ENCODE measurements at places on chromosomes 1 and 21.

GRCh38 chr1:205456383-205456867, 580 bp upstream of the BLACAT1 start:
- DNase-seq = no peak

DNA sequence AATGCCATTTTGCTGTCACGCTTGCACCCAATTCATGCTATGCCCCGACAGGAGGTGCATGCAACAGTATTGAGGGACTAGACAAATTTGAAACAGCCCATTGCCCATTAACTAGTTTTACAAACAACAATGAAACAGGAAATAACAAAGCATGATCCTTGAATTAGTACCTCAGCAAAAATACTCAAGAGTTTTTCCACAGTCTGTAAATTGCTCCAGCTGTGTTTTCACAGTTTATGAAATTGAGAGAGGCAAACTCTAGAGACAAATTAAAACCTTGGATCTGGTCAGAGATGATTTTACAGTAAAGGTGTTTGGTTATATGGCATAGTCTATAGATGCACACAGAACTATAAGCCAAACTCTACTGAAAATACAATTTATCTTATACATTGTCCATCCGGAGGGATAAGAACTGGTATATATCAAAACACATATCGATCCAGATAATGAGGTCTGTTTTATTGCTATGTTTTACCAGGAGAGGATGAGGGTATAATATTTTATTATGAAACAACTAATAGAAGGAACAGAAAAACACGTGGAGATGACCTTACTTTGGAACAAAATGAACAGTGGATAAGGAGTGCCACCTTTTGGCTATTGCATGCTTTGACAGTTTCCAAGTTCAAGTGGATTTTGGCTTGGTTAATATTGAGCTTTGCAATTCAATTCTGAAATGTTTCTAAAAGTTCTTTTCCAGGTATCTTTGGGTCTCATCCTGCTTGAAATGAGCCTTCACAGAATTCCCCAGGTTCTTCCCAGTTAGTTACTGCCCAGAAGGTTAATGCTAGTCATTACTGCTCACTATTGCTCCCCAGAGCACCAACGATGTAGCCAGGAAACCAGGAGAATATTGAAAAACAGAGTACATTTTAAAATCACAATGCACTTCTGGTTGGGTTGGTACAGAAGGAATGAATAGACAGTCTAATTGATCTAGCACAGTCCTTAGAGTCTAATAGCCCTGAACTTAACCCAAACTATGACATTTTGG, 45.7 kb downstream of the ZC3H11B start:
- DNase-seq = no peak

DNA sequence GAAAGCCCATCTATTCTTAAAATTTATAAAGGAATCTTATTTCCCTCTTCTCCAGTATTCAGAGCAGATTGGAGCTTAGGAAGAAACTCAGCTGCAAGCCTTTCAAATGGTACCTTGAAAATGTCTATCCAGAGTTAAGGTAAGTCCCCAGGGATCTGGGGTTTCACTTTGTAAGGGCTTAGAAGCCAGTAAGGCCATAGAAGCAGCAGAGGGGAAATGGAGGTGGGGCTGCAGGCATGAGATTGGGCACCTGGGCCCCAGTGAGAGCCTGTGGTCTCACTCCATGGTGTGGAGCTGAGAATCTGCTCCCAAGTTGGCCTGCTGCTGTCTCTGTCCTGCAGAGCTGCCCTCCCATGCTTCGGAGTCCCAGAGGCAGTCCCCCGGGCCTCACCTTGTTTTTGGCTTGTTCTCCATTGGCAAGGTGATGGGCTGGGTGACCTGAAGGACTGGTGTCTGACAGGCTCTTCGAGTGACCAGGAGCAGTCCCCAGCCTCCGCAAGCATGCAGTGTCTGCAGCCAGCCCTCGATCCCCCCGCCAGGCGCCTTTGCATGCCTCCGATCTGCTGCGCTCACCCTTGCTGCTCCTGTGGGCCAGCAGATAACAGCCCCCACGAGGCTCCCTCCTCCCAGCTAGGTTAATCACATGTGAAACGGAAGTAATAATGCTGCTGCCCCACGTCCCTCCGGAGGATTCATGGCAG, 163.1 kb downstream of the PGBD5 start:
- DNase-seq = no peak

DNA sequence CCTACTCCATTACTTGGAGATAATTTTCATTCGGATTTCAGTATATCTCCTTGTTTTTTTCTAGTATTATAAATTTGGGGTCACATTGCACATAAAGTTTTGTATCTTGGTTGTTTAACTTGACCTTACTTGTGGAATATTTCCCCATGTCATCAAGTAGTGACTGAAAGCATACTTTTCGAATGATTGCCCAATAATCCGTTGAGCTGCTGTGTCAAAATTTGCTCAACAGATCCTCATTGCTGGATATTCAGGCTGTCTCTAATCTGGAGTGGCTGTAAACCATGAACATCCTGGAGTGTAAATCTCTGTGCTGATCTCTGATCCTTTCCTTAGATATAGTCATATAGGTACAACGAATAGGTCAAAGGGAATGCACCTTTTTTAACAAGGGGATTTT, 4.9 kb downstream of the NIPAL3 start:
- no peak for DNase-seq

DNA sequence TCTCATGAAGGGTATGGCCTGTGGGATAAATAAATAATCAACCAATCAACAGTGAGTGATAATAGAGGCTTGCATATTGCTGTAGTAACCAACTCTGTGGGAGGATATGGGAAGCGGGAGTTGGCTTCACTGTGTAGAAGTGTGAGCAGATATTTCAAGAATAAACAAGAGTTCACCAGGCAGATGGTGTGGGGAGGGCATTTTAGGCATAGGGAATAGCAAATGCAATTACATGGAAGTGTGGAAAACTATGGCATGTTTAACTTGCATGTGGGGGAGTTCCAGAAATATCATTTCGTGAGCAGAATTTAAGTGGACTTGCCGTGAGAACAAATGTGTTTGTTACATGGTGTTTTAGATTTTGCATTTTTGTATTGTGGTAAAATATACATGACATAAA, 95.2 kb downstream of the SPATA46 start:
- DNase-seq = no peak

- no peak for DNase-seq
Measured at GRCh38 chr1:245317217-245317616, 162.4 kb downstream of the KIF26B start.

DNA sequence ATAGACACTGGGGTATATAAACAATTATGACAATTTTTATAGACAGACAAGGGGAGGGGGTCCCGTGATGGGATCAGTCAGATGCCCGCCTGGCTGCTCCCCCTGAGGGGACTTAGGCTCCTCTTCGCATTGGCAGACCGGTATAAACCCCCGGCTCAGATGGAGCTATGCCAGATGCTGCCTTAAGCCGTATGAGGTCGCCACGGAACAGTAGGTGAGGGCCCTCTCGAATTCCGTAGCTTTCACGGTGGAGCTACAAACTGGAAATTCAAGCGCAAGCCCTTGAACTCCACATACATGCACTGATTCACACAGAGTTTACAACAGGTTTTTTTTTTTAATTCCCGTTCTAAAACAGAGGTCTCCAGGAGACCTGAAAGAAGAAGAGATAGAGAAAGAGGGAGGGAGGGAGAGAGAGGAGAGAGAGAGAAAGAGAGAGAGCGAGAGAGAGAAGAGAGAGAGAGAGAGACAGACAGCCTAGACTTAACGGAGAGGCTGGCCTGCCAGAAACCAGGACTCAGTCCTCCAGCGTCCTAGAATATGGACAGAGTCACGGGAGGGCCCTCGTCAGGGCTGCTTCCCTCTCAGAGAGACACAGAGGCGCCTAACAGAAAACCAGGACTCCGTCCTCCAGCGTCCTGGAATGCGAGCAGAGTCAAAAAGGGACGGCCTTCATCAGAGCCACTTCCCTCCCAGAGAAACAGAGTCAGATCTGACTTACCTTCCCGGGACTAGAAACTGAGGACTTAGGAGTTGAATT, 24.4 kb upstream of the TMEM54 start:
- no peak for DNase-seq

- no peak for DNase-seq
Measured at GRCh38 chr1:66732407-66733166, 19.7 kb upstream of the DYNLT5 start.

GRCh38 chr1:5596651-5597050, 395.6 kb downstream of the NPHP4 start:
- DNase-seq = no peak

GRCh38 chr1:118934706-118935105, 53.4 kb downstream of the TBX15 start:
- no peak for DNase-seq

- DNase-seq = no peak
Measured at GRCh38 chr21:41317063-41317392, 427 bp downstream of the FAM3B start.

- DNase-seq = no peak
Measured at GRCh38 chr1:165407398-165407797, 37.5 kb downstream of the RXRG start.

- no peak for DNase-seq
Measured at GRCh38 chr1:36248250-36248894, 24.1 kb downstream of the THRAP3 start.

GRCh38 chr1:6094801-6095505, 49.3 kb downstream of the KCNAB2 start:
- DNase-seq = no peak

GRCh38 chr1:64073705-64074104, 129.7 kb upstream of the UBE2U start:
- no peak for DNase-seq

- no peak for DNase-seq
Measured at GRCh38 chr1:31523012-31523411, 53.3 kb upstream of the TINAGL1 start.

DNA sequence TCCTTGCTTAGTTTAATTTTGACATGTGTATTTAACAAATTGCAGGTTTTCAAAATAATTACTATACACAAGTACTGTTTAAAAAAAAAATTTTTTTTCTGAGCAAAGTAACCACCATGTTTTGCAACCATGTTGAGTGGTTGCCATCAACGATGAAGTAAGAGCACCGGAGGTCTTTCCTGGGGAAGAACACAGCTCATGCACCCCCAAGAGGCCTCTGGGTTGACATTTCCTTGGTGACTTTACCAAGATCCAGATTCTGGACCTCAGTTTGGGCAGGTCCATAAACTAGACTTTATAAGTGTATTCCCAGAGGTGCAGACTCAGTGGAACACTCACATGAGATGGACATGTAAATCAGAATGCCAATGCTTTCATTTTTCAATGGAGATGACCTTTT, 36.8 kb upstream of the RALGPS2 start:
- no peak for DNase-seq

DNA sequence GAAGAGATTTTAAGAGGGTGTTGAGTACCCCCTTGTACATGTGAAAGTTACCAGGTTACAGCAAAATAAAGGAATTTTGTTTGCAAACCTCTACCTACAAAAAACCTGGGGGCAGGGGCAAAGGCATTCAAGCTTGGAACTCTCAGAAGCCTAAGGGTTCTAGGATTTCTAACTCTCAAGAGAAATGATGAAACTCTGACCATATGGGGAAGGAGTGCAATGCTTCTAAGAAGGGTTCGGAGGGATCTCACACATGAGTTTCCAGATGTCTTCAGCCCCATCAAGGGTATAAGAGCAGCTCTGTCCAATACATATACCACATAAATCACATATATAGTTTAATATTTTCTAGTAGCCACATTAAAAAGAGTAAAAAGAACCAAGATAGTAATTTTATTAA, 7.3 kb upstream of the FCGR2A start:
- DNase-seq = no peak

DNA sequence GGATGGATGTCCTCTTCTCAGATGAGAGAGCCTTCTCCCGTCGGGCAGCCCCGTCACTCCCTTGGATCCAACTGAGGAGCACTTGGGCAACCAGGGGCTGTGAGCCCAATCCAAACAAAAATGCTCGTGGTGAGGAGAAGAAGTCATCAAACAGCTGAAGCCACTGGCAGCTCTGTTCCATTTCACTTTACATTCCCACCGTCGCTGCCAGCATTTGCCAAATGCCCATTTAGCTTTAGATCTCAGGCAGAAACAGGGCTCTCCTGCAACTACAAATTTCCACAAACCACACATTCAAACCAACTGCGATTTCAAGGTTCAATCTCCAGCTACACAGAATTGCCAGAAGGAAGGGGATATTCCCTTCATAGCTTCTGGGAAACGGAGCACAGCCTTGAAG, 634.6 kb downstream of the SMYD3 start:
- no peak for DNase-seq

DNA sequence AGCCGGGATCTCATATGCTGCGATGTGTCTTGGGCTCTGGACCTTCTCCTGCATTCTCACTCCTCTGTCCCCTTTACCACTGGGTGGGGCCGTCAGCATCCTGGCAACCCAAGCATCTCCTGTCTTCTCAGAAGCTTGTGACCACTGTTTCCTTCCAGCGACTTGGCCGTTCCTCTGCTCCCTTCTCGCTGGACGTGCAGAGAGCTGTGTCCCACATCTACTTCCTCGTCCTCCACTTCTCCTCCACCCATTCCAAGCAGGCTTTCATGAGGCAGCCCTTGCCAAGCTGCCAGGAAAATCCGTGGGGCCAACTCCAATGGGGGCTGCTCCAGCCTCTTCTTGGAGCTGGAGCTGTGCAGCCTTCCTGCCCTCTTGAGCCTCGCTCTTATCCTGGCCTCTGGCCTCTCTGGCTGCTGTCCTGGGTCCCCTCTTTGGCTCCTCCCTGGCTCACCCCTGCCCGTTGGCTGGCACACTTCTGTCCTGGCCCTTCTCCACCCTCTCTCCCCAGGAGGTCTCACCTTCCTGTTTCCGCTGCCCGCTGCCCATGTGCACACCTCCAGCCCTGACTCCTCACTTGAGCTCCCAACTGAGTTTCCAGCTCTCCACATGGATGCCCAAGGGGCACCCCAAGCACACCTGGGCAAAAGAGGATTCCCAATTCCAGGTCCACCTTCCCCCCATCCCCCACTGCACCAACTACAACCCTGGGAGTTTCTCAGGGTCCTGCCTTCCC, 8.7 kb downstream of the FAM131C start:
- DNase-seq = no peak

- DNase-seq = no peak
Measured at GRCh38 chr1:8911416-8912309, 33.2 kb upstream of the ENO1 start.

- peak; percentile 46 for DNase-seq
Measured at GRCh38 chr1:160777486-160778089, 18.4 kb upstream of the LY9 start.

DNA sequence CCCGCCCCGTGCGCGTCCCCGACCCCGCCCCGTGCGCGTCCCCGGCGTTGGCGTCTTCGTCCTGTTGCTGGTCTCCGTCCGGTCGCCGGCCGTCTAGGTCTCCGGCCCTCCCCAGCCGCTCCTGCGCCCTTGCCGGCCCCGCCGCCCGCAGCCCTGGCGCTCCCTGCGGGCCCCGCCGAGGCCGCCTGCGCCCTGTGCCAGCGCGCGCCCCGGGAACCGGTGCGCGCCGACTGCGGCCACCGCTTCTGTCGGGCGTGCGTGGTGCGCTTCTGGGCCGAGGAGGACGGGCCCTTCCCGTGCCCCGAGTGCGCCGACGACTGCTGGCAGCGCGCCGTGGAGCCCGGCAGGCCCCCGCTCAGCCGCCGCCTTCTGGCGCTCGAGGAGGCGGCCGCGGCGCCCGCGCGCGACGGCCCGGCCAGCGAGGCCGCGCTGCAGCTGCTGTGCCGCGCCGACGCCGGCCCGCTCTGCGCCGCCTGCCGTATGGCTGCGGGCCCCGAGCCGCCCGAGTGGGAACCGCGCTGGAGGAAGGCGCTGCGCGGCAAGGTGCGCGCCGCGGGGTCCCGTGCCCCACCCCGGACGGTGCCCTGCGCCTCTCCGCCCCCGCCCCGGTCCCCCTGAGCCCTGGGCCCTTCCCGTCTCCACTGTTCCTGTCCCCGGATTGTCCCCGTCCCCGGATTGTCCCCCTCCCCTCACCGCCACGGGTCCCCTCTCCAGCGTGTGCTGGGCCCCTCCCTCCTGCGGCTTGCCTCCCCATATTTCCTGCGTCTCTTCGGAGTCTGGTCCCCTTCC, at the start of gene RNF187:
Gene RNF187, plus strand, starts transcription at position 47 of the 789 bp plus-strand sequence.
- no peak for DNase-seq
